Body of pancreas (tissue), 4 donors: ENCODE measurements at places on chromosomes 12 and 14.

DNA sequence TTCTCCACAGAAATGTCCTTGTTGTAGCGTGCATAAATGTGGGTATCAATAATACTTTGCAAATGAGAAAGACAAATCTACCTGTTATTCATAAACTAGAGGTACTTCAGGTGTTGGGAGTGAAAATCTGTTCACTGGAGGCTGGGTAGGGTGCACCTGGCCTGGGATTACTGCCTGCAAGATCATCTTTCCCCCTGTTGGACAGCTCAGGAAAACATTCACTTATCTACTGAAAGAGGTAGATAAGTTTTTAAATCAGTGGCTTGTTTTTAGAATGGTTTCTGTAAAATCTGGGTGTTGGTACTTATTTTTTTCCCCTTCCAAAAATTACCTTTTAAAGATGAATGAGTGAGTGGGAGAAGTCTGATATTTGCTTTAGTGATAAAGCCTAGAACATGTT, 95.6 kb downstream of the DIP2B start:
- no peak for DNase-seq

- no peak for DNase-seq
Observed at GRCh38 chr12:106631150-106631549, 48.3 kb downstream of the RFX4 start.

DNA sequence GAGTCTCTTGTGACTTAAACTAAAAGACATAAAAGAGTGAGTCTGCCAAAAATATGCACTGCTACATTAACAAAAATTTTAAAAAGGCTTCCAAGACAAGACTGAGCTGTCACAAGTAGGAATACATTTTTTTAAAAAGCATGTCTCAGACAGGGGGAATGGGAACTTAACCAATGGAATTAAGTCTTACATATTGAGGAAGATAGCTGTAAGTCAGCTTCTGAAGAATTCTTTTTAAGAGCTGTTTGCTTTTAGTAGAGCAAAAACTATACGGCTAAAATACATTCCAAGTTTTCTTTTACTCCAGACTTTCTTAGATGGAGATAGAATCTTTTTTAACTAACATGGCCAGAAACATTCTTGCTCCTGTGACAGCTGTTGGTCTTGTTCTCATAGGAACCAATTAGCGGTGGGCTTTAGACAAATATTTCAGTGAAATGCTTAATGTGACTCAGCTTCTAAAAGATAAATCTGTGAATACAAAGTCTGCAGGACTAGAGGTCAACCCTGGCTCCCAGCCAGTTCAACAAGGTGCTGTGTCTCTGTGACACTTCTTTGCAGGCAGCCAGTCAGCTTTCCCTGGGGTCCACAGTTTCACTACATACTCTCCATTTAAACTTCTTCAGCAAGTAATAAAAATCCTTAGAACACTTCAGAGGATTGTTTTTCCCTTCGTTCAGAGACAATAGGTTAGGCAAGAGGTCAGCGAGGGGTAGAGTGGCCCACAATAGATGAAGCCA, 187.6 kb downstream of the NAV3 start:
- DNase-seq, result no peak

GRCh38 chr12:132723764-132724140, 13.1 kb downstream of the PGAM5 start:
- no peak for DNase-seq
